ENCODE measurements at places on chromosomes 2 and 18. TPM values are rescaled to one million over a fixed set of nuclear protein-coding genes. Genes with fewer than 3 reads are reported as not detected.
A peak's percentile ranks its signal among the peaks of the same experiment; 100 is the strongest.

DLX2 gene
- not detected for polyA plus RNA-seq

HOXD10 gene
- polyA plus RNA-seq, result 0.48 TPM

SLC14A1 gene
- 1.1 TPM for polyA plus RNA-seq

NOL4 gene
- 1.9 TPM for polyA plus RNA-seq

GRCh38 chr18:75016025-75016717 lies 192.8 kb downstream of the PTGR3 start:
- no peak for DNase-seq

DNA sequence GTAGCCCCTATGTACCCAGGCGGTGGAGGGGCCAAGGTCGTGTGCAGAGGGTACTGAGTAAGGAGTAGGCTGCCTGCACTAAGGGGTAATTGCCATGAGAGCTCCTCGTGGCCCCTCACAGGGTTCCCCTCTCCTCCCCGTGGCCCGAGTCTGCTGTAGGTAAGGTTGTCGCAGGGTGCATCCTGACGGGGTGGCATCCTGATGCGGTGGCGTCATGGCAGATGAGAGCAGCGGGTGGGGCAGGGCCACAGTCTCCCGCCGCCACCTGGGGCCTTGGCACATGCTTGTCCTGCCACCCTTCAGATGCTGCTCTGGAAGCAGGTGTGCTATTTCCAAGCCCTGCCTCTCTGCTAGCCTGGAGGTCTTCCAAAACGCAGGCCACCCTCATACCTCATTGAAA lies 89.7 kb downstream of the EIPR1 start:
- DNase-seq, result no peak

DNA sequence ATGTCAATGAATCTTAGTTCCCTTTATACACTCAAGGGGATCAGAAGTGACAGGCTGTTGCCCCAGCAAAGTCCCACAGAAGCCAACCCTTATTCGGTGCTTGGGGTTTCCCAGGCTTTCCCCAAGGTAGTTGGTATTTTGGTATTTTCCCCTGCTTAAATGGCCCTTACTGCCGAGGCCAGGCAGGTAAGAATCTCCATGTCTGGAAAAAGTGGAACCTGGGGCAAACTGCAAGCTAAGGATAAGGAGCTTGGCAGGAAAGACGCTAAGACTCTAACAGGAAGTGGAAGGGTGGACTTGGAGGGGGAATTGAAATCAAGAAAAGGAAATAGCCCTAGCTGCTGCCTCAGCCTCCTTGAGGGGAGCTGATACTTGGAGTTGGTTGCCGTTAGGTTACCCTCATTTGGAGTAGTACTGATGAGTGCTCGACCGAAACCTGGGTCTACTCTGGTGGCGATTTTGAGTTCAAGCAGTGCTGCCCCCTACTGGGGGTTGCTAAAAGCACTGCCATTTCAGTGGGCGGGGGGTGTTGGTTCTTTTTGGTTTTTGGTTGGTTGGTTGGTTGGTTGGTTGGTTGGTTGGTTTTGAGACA lies 3.3 kb upstream of the GPBAR1 start:
- DNase-seq, result peak; percentile 41

DNA sequence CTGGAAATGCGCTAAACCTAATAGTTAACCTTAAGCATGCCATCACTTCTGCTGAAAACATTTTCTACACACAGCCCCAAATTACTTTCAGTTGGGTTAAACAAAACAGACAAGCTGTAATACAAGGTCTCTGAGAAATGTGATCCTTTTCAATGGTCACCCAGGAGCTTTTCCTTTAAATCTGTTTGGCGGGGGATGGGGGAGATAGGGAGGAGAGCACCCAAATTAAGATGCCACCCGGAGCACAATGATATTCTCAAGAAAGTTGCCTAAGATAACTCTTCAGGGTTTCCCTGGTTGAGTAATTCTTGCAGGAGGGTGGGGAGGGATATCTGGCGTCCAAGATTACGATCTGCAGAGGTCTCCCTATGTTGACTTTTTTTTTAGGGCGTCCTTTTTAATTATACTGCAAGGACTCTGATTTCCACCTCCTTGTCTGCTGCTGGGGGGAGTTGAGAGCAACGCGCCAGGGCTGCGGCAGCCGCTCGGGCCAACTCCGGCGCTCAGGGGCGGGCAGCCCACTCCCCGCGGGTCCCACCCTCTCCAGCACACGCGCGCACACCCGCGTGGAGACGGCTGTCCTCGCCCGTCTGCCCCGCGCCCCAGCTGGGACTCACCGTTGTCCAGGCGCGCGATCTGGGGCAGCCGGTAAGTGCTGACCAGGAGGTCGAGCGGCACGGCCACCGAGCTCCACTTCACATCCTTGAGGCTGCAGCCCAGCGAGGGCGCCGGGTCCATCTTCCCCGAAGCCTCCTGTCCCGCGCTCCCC lies 807 bp downstream of the GAREM1 start:
- DNase-seq, result peak; percentile 46

DNA sequence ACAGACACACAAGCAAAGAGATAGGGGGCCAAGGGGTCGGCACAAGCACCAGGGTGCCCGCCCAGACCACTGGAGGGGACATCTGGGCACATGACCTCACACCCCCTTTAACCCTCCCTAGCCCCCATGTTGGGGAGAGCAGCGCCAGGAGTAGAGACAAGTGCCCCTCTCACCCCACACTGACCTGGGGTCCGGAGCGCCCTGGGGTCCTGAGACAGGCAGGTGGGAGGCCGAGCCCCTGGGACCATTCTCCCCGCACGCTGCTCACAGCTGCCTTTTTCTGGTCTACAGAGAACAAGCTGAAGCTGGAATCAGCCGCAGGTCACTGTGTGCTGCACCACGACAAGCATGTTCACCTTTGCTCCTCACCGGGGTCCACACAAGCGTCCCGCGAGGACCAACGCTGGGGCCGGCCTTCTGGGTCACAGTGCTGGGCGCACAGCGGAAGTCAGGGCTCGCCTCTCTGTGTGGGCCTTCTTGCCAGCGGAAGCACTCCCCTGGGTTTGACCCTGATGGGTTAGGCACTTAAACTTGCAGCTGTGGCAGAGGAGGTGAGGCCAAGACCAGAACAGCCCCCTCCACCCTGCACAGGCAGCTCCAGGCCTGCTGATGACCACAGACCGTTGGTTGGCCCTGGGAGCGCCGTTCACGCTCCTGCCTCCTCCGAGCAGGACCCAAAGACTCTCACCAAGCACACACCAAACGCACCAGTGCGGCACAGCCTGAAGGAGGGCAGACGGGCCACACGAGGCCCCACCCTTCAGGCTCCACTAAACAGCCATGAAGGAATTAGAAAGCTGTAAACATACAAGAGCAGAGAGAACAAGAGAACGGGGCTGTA lies 275.3 kb downstream of the EIPR1 start:
- no peak for DNase-seq

DNA sequence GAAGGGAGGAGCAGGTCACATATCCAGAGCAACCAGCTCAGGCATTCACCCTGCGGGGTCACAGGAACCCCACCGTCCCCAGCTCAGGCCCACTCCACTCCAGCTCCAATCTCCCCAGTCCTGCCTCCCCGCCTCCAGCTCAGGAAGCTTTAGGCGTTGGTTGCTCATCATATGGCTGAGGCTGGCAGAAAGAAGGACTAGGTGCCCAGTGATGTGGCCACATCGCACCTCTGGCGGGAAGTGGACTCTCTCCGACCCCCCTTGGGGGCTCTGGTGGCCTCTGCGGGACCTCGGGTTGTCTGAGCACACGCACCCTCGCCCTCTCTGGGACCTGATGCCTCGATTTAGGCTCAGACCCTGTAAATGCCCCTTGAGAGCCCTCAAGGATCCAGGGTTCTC lies 187.7 kb downstream of the ZFP36L2 start:
- no peak for DNase-seq

DNA sequence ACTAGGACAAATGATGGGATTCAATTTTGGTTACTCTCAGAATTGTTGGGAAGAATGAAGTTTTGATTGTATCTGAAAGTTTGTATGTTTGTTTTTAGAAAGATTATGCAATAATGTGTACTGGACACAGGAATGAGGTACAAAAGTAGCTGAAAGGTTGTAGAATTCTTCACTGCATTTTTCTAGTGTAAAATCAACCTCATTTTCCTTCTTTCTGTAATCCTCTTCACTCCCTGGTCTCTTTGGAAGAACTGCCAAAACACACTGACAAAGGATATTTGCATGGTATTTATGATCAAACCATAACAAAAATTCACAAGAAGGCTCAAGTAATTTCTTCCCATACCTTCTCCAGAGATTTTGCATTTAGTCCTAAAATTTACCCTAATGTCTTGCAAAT lies 110.7 kb downstream of the ZEB2 start:
- no peak for DNase-seq

DNA sequence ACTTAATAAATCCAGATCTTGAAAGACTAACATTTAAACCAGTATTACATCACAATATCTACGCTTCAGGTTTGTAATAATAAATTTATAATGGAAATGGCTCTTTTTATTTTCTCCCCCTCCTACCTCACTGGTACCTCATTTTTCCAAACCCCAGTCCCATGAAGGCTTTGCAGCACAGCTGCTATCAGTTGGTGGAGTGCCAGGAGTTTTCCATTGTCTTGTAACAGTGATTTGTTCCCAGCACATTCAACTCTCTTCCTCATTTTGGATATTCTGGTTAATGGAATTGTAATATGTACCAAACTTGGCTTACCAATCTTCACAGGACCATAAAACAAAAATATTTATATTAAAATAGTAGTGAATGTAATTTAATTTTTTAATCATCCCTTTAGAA lies 91.2 kb downstream of the VRK2 start:
- no peak for DNase-seq
